Skeletal muscle cell (primary cell): ENCODE measurements at places on chromosomes 12 and 14.

DNA sequence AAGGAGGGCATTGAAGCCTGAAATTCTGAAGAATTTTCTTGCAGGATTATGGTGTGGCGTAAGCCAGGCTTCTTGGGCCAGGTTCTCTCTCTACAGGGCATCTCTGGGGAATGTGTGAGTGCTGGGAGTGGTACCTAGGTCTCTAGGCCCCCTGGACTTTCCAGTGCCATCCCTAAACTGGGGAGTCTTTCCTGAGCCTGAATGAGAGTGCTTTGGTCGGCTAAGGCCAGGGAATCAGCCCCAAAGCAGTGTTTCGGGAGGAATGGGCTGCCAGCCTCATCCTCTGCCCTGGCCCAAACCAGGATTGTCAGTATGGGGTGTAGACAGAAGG lies 93.9 kb downstream of the CALM1 start:
- DNase-seq: no peak

GRCh38 chr14:73027546-73027945 lies 640 bp upstream of the ZFYVE1 start:
- DNase-seq: no peak

GRCh38 chr12:46464863-46465262 lies 92.3 kb upstream of the SLC38A2 start:
- DNase-seq: no peak

GRCh38 chr12:52650520-52651081 lies 1.4 kb downstream of the KRT2 start:
- no peak for DNase-seq

DNA sequence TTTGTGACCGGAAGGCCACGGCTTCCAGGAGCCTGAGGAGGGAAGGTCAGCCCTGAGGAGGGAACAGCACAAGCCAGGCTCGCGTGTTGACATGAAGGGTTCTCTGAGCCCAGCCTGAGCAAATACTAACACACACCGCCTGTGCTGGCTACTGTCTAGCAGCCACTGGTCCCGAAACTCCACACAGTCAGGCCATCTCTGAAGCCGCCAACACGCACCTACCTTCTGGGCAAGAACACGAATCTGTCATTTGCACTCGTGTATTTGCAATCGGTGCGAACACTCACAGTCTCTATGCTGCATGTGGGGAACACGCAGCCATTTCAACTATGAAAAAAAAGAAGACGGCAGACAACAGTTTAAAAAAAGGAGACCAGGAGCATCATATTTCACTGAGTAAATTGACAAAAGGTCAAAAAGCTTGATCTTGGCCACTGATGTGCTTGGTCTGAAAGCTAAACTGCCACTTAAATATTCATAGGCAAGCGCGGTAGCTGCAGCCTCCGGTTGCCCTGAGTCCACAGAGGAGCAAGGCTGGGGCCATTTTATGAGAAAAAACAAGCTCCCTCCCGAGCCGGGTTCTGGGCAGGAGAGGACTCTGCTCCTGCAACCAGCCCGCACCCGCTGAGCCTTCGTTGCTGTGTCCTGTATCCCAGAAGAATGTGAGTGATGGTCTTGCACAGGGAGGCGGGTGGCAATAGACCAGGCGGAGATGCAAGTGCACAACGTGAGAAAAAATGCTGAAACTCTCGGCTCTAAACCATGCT lies 57.8 kb downstream of the RIMBP2 start:
- DNase-seq: no peak

- DNase-seq: no peak
Observed at GRCh38 chr14:98711453-98711852, 560.5 kb downstream of the BCL11B start.

- DNase-seq: no peak
Observed at GRCh38 chr14:76926521-76927251, 100.5 kb downstream of the LRRC74A start.

DNA sequence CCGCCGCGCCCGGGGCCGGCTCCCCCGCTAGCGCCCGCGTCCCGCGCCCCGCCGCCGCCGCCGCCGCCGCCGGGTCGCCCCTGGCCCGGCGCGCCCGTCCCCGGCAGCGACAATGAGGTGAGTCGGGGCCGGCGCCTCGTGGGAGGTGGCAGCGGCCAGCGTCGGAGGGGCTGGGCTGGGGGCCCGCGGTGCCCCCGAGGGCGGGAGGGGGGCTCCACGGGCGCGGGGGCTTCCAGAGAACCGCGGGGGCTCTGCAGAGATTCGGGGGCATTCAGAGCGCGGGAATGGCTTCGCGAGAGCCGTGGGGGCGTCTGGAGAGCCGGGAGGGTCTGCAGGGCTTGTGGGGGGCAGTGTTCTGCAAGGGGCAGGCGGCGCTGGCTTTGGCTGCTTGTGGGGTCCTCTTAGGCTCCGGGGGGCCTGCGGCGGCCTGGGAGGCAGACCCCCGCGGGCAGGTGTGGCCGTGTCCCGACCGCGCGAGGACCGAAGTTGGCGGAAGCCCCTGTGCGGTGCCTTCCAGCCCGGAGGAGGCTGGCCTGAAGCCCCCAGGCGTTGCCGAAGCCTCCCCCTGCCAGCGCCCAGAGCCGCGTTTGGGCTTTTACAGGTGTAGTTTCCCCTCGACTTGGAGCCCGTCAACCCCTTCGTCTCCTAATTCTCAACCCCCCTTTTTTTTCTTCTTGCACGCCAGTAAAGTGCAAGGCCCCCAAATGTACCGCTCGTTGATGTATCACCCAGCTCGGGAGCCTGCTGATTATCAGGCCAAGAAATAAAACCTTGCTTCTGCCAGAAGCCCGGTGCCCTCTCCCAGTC lies 93.1 kb upstream of the EVL start:
- DNase-seq: no peak

DNA sequence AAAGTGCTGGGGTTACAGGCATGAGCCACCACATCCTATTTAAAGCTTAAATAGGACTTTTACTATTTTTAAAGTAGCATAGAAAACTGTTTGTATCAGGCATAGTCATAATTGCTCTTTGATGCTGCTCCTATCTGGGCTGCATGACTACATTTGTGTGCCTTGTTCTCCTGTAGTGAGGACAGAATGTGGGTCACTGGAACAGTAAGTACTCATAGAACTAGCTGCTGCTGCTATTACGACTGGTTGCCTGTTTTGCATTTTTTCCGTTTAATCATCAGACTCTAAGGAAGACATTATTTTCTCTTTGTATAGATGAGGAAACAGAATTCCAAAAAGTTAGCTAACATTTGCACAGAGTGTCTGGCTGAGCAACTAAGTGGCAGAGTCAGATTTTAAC lies 42.8 kb downstream of the ZC3H14 start:
- DNase-seq: no peak

DNA sequence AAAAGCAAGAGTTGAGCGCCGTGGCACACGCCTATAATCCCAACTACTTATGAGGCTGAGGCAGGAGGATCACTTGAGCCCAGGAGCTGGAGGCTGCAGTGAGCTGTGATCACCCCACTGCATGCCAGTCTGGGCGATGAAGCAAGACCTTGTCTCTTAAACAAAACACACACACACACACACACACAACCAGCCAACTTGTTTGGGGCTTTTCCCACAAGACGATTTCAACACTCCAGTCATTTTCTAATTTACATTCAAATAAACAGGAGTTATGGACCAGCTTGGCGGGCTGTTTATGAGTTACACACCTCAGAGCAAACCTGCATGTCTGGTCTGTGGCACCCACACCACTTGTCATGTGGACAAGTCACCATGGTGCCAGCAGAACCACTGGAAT lies 6.7 kb downstream of the GLTP start:
- no peak for DNase-seq

DNA sequence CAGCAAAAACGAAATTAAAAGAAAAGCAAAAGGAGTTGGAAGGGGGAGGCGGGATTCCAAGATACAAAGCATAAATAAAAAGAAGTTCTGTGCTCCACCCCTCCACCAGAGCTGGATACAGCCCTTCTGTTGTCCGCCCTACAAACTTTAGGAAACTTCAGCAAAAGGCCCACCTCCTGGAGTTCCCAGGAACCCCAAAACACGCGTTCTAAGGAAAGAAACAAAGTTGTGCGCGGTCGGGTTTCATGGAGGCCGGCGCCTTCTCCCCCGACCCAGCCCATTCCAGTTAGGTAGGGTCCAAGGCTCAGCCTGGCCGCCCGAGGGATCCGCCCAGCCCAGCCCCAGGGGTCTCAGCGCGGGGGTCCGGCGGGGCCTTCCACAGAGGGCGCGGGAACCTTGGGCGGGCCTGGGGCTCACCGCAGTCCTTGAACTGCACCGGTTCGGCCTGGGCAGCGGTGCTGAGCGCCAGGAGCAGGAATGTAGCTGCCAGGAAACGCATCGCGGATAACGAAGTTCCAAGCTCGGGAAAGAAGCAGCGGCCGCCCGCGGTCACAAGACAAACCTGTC lies at the start of gene NPC2:
Gene NPC2 (minus strand): TSS at position 530 of the 567 bp plus-strand sequence. CDS start 31 bp downstream, at position 499.
- no peak for DNase-seq

DNA sequence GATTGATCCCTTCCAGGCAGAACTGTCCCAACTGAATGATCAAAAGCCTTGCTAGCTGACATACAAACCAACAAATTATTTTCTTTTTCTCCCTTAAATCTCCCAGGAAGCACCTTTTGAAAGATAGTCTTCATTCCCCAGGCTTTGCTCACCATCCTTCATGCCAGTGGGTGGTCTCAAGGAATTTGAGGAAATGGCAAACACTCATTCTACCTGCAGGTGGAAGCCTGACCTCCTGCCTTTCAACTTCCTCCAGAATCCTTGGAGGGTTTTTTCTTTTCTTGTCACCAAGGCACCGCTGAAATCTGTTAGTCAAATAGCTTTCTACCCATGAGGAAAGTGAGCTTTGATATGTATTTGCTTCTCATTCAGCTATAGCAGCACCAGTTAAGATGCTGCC lies 128.5 kb downstream of the WIF1 start:
- DNase-seq: no peak

GRCh38 chr14:34012978-34013720 lies 62.3 kb upstream of the EGLN3 start:
- DNase-seq: no peak

DNA sequence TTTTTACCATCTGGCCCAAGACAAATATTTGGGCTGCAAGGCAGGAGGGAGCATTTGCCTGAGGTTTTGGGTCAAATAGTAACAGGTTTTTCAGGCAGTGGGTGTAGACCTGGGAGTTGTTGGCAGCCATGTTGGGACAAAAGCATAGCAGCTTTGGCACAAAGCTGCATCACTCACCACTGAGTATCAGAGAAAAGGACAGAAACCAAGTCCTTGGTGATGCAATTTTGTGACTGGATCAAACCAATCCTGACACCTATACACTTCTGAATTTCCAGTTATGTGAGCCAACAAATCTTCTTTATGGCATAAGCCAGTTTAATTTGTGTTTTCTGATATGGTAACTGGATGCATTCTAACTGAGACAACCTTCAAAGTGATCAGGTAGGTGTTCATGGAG lies 144.8 kb upstream of the KRR1 start:
- DNase-seq: no peak

DNA sequence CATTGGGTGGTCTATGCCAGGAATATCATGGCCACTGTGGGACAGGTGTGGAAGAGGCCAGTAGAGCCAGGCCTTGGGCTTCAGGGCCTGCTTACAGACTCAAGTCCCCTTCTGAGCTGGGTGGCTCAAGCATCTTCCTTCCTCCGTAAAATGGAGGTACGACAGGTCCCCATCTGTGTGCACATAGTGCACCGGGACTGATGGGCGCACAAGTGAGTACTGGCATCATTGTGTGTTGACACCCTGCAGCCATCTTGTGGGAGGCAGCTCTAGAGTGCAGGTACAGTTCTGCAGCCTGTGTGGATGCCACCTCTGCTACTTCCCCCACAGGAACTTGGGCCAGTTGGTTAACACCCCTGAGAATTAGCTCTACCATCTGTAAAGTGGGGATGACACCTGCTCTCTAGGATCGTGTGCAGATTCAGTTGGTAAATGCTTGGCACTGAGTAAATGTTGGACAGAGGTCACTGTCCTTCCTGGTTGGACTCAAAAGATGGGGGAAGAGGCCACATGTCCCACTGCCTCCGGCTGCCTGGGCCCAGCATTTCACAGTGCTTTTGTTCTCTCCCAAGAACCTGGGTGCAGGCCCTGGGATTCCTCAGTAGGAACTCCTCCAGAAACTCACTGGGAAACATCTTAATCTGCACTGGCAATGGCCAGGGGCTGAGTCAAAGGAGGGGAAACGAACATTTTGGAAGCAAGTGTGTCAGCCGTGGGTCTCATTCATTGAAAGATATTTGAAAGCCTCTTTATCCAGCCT lies 70.6 kb downstream of the C14orf132 start:
- DNase-seq: no peak

GRCh38 chr12:76108356-76108755 lies 23.9 kb upstream of the NAP1L1 start:
- no peak for DNase-seq

DNA sequence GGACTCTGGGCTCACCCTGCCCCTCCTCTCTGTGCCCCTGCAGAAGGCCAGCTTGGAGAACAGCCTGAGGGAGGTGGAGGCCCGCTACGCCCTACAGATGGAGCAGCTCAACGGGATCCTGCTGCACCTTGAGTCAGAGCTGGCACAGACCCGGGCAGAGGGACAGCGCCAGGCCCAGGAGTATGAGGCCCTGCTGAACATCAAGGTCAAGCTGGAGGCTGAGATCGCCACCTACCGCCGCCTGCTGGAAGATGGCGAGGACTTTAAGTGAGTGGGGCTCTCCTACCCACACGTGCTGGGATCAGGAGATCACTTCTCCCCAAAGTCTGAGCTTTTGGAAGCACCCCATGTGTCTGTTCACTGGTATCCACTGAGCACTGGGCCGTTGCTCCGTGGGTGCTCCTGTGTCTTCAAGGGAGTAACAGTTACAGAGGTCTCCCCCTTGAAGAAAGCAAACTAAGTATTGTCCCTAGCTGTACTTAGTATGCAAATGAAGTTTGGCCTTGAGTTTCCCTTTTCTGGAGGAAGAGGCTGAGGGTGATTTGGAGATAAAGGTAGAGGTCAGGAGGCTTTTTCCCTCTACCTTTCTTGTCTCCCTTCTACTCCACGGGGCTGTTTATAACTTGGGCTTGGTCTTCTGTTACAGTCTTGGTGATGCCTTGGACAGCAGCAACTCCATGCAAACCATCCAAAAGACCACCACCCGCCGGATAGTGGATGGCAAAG lies 3.3 kb downstream of the KRT18 start:
- no peak for DNase-seq

GRCh38 chr14:88995437-88996198 lies 171.2 kb downstream of the TTC8 start:
- peak; percentile 43 for DNase-seq
